ENCODE measurements at places on chromosomes 6 and 20.

- DNase-seq: no peak
Measured at GRCh38 chr6:113065611-113066010, 718.5 kb downstream of the RFPL4B start.

- no peak for DNase-seq
Measured at GRCh38 chr20:48926821-48927220, 5.3 kb downstream of the ARFGEF2 start.

GRCh38 chr20:21900431-21900830 lies 195.0 kb downstream of the PAX1 start:
- DNase-seq: no peak

DNA sequence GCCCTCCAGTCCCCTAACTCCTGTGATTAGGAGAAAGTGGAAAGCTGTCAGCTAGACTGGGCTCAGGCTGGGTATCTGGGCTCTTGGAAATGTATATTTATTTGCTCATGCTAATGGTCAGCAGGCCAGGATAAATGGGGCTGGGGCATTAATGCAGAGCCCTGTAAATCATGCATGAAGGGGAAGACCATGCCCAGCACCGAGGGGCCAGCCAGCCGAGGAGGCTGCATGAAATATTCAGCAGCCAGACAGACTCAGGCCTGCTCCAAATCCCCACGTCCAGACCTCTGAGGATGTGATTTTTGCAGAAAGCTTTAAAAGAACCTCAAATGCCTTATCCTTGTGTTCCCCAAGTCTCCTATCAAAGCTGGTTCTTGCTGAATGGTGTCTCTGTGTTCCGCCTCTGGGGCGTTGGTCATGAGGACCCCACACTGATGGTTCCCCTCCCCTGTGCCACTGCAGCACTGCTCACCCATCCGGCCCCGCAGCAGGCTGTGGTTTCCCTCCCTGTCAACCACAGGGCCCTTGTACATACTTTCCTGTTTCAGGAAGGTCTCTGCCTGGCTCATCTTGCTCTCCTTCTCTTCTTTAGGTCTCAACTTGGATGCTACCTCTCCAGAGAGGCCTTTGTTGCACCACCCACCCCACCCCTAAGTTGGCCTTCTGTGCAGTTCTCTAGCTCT lies 358.4 kb downstream of the CDH26 start:
- no peak for DNase-seq

DNA sequence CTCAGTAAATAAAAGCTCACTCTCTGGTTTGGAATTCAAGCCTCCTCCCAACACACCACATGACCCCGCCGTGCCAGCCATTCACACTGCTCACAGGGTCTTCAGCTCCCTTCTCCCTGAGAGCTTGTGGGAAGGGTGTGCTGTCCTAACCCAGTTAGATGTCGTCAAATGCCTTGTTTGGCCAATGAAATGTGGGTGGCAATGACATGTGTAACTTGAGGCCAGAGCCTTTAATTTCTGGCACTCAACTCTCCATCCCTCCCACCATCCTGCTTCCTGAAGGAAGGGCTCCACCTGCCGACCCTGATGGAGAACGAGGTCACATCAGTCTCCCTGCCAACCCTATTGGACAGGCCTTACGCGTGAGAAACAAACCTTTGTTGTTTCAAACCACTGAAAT lies 224.5 kb upstream of the AGPAT4 start:
- no peak for DNase-seq

DNA sequence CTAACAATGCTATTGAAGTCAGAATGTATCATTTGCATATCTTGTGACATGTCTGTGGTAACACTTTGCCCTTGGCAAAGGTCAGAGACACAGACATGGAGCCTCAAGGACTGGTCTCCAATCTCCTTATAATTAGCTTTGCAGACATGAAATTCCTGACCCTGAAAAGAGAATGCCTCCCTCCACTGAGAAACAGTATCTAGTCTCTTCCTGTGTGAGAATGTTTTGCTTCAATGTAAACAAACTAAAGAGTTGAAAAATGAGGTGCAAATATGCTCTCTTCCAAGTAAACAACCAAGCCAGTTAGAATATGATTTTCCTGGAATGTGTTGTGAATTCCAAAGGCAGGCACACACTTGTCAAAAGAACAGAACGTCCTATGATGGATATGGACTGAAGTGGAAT lies 407.1 kb upstream of the MARCKS start:
- no peak for DNase-seq

DNA sequence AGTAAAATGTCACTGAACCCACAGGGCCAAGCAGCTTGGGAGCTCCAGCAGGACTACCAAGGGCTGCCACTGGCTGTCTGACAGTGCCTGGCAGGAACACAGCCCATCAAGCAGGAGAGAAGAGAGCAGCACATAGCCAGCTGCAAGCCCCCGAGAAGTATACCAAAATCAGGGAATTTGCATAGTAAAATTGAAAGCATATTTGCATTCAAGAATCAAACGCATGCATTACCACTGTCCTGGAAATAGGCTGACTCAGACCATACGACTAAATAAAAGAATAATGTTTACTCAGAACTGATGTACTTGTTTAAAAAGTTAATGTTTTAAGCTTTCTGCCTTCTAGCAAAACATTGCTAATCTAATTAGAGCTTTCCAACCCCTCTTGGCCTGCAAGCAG lies 298.1 kb downstream of the TFAP2B start:
- DNase-seq: no peak

- DNase-seq: no peak
Measured at GRCh38 chr6:153436351-153436750, 305.3 kb upstream of the RGS17 start.

GRCh38 chr20:61799928-61800327 lies 265.8 kb downstream of the TAF4 start:
- DNase-seq: no peak

DNA sequence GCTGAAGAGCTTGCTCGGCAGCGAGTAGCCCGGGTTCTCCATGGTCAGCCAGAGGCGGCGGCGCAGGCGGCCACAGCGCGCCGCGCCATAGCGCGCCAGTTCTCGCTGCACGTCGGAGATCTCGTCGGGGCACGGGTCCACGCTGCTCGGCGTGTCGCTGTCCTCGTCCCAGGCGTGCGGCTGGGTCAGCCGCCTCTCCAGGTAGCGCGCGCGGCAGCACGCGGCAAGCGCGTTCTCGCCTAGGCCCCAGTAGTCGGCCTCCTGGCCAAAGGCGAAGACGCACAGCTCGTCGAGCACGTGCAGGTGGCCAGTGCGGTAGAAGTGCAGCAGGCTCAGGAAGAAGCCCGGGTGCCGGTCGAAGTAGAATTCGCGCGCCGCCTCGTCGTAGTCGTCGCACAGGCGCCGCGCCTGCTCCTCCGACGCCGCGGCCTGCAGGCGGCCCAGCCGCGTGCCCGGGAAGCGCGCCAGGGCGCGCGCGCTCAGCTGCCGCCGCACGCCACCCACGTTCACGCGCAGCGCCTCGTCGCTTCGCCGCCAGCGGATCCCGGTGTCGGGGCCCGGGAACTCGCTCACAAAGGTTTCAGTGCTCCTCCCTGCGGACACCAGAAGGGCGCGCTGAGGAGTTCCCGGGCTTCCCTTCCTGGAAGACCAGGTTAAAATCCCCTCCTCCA lies 2.7 kb downstream of the KCNS1 start:
- no peak for DNase-seq

DNA sequence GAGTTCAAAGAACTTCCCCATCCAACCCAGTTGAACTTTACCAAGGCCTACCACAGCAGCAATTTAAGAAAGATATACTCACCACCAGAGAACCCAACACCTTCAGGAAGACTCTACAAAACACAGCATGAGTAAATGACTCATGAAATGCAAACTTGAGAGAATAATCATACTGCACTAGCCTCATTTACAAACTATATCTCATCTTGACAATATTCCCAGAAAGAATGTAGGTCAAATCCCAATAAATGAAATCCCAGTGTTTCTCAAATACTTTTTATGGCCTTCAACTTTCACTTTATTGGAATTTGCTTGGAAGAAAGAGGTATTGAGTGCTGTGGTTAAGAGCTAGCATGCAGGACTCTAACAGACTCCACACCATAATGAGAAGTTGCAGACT lies 60.0 kb downstream of the FYN start:
- no peak for DNase-seq

GRCh38 chr20:46893877-46894578 lies 615 bp upstream of the EYA2 start:
- DNase-seq: no peak

GRCh38 chr6:136303516-136303915 lies 13.9 kb upstream of the BCLAF1 start:
- DNase-seq: no peak

- DNase-seq: no peak
Measured at GRCh38 chr20:10854976-10855375, 181.2 kb upstream of the JAG1 start.

DNA sequence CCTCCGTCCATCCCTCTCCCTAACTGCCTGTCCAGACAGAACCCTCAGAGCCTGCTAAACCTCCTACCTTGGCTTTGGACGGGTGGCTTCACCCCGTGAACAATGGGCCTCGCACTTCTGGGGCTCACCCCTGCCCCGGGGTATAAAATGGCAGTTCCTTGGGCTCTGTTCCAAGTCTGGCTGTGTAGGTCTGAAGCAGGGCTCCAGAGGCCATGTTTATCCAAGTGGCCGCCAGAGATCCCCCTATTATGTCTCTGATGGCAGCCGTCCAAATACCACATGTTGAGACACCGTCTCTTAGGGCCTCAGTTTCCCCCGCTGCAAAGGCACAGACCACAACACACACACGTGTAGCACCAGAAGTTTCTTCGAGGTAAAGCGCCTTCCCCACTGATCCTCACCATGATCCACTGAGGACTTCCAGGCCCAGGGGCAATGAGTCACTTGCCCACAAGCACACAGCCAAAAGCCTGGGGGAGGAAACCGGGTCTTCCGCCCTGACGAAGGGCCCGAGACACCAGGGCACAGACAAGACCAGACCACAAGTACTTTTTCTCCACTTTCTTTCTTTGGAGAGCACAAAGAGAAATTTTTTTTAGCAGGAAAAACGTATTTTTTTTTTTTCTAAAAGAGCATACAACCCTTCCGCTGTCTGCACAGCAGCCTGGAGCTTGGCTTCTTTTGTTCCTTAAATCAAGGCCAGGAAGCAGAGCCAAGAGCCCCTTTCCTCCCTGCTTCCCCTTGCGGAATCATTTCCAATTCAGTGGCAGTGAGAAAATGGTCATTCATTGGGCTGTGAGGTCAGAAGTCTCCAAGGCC lies 11.8 kb downstream of the CPNE5 start:
- peak; percentile 22 for DNase-seq

GRCh38 chr20:37680420-37680819 lies 13.4 kb upstream of the CTNNBL1 start:
- no peak for DNase-seq

DNA sequence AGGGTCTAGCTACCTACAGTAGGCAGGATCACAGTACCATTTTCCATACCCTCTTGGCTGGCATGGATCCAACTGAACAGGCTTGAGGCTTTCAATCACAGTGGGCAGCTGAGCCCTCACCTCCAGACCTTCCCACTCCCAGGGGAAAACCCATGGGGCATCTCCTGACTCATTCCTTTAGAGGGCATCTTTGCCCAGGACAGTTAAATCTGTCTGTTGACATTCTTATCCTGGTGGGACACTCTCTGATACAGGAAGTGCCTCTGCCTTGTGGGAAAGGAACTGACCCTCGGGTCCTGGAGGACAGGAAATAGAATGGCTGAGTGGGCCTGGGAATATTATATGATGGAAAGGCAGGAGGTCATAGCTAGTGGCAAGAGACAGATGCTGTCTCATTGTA lies 10.2 kb upstream of the EPB41L1 start:
- DNase-seq: no peak

DNA sequence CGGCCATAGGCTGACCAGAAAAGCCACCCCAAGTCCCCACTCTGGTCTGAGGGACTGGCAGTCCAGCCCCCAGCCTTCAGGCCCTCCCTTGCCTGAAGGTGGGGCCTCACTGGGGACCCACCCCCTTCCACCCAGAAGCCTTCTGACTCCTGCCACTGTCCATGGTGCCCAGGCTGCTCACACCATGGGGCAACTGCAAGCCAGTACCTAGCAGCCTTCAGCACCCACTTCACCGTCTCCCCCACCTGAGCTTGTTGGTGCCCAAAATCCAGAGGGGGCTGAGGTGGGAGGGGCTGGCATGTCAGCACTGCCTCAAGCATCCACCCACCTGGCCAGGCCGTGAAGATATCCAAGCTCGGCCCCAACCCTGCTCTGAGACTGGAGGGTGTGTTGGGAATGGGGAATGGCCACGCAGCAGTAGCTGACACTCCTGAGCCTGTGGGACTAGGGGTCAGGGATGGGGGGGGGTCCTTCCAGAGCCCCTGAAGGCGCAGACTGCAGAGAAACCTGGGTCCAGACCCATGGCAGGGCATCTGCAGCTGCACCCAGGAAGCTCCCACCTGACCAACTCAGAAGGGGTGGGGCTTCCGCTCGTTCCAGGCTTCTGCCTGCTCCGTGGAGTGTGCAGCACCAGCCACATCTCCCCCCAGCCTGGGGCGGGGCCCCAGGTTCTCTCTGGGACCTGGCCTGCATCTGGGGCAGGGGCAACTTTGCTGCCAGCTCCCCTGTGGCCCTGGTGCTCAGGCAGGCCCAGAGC lies 942.1 kb upstream of the EPHA7 start:
- no peak for DNase-seq

- DNase-seq: no peak
Measured at GRCh38 chr6:259901-260508, 32.3 kb upstream of the DUSP22 start.

DNA sequence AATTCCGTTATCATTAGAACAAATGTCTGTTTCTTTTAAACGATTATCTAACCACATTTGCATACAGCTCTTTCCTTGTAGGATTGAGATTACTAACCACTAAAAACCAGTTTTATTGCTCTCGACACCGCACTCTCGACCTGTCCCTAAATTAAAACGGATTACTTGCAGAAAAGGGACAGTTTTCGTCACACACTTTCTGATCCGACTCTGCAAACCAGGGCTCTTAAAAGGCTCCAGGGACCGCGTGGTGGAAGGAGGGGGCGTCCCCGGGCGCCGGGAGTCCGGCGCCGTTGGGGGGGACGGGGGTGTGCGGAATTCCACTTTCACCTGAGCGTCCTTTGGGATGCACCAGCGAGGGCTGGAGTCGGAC lies 731 bp downstream of the MAK start:
- DNase-seq: peak; percentile 20

- no peak for DNase-seq
Measured at GRCh38 chr6:117617210-117618035, 15.1 kb upstream of the GOPC start.

DNA sequence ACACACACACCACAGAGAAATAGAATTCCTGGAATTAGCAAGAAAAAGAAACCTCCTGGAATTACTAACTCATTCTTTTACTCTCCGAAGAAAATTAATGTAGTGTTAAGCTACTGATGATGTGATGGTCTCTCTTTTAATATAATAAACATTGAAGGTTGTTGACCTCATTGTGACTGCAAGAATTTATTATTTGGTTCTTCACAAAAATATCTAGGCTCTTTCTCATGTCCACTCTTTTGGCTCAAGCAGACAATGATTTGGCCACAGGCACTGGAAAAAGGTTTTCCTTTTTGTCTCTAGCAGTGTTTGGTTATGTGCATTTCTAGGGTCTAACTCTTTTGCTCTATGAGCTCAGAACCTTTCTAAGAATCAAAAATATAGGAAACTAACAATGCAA lies 811.9 kb downstream of the TENT5A start:
- DNase-seq: no peak

DNA sequence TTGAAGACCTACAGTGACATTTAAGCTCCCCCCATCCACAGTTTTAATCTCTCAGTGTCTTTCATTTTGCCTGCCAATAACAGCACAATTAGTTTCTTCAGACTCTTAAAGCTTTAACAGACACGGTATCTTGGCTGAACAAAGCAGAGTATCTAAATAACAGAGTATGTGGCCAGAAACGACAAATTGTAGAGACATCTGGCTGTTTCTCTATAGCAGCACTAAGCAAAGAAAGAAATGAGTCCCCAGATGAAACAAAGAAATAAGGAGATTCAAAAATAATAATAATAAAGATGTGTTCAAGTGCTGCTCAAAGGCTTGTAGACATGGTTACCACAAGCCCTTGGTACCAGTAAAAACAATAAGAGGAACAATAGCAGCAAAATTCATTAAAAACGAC lies 97.8 kb upstream of the HDAC2 start:
- no peak for DNase-seq
